Esophagus muscularis mucosa (tissue), 4 donors: ENCODE measurements at places on chromosomes 6 and 20. TPM values are rescaled to one million over a fixed set of nuclear protein-coding genes. Genes with fewer than 3 reads are reported as not detected.

Gene DCDC2
- total RNA-seq: not detected

Gene SLCO4A1
- total RNA-seq: 10.0 TPM

Gene RAD21L1
- total RNA-seq: not detected

Gene CTAGE9
- total RNA-seq: not detected

Gene GPX5
- total RNA-seq: not detected

Gene CRNKL1
- 34.4 TPM for total RNA-seq

Gene ERVFRD-1
- total RNA-seq: 0.11 TPM

Gene SNAP91
- 2.5 TPM for total RNA-seq

Gene MAS1
- not detected for total RNA-seq

Gene SLC35D3
- total RNA-seq: not detected
